ENCODE measurements at places on chromosomes 4 and X.

GRCh38 chr4:154560419-154560801 is 2.4 kb upstream of the FGB start:
- DNase-seq, result no peak

DNA sequence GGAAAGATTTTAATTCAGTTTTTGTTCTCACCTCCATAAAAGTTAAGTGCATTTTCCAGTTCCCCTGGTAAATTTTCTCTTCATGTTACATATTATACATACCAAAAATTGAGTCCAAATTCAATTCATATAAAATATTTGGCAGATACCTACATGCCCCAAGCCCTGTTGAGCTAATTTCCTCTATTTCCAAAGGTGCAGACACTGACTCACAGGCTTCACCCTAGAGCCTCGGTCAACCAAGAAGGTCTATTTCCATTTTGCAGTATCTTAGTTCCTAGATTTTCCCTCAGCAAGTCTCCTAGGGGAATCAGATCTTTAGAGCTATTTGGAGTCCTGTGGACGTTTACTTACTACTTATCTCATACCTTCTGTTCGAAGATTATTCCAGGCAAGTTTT is 174.4 kb downstream of the TSPAN5 start:
- no peak for DNase-seq

GRCh38 chrX:131764216-131764615 is 220.3 kb downstream of the OR13H1 start:
- no peak for DNase-seq

DNA sequence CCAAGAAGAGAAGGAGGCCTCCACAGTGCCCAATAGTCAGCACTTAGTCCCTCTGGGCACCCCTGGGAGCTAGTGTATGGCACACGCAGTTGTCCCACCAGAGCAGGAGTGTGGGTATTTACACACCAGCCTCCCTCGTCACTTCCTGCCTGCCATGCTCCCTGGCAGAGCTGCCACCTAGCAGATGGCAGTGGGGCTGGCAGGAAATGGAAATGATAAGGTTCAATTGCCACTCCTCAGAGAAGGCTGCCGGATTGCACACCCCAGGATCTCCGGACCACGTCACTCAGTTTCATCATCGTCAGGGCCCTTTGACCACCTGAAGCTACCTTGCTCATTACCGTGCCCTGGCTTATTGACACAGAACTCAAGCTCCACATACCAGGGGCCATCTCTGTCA is 173.3 kb upstream of the PSAPL1 start:
- DNase-seq, result no peak

GRCh38 chr4:52576961-52577623 is 82.0 kb downstream of the USP46 start:
- DNase-seq, result no peak

DNA sequence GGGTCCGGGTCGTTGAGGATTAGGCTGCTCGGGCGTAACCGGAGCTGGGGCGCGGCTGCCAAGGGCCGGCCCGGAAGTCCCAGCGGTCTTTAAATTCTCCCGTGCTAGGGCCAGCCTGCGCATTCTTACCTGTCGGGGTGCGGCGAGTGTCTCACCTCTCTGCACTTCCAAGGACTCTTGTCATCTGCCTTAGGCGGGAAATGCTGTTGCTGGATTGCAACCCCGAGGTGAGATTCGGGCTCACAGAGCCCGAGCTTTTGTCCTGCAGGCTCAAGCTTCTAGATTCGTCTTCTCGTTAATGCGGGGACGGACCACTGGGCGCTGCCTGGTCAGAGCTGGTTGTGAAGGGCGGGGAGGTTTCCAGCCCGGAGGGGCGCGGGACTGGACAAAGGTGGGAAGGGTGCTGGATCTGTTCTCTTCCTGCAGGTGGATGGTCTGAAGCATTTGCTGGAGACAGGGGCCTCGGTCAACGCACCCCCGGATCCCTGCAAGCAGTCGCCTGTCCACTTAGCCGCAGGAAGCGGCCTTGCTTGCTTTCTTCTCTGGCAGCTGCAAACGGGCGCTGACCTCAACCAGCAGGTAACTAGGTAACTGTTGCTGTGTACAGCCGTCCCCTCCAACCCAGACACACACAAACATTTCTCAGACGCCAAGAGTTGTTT is at the start of gene ANKRD37:
Gene ANKRD37, plus strand, starts transcription at position 118 of the 662 bp plus-strand sequence. Its CDS starts 83 bp downstream, at position 201.
- no peak for DNase-seq

- no peak for DNase-seq
Measured at GRCh38 chr4:162151850-162152249, 11.9 kb downstream of the FSTL5 start.

- DNase-seq, result no peak
Measured at GRCh38 chr4:38004062-38004461, 43.9 kb downstream of the PTTG2 start.

DNA sequence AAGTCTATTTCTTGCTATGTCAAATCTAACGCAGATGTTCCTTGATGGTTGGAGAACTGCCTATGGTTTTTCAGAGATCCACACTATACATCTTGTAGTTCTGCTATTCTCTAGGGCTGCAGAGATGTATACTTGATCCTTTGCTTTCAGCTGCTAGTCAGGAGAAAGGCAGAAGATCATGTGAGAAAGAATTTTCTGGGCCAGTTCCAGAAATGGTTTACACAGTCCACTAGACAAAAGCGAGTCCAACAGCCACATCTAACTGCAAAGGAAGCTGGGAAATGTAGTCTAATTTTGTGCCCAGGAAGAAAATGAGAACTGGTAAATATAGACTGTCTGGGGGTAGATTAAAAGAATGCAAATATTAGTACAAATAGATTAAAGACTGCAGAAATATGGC is 394.3 kb upstream of the SLIT2 start:
- DNase-seq, result no peak

DNA sequence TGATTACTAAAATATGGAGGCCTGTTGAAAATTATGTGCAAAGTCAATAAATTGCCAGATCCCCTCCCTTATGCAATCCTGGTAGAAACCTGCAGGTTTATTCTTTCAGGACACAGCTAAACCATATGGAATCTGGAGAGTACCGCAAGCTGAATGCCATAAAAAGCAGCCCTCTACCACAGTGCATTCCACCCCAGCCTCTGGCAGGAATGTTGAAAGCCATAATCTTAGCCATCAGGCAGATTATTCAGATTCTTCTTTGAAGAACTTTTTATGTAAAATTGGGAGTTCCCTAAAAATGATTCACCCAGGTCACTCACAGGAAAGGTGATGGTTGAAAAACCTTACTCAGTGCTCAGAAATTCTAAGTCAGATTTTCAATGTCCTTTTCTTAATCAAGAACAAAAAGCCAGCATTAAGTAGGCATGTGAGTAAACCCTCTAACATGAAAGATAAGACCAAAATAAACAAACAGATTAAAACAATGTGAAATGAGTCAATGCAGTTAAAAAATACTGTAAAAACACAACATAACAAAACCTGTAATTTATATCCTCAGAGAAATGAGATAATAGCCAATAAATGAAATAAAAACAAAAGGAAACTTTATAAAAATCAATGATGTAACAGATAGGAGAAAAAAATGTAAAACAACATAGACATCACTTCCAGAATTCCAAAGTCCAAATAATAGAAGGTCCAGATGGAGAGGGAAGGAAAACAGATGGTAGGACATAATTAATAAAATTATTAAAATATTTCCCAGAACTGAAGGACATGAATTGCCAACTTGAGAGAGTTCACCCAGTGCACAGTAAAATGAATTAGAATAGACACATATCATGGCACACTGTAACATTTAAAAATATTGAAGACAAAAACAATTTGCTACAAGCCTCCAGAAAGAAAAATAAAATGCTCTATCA is 226.9 kb downstream of the FSTL5 start:
- DNase-seq, result no peak

DNA sequence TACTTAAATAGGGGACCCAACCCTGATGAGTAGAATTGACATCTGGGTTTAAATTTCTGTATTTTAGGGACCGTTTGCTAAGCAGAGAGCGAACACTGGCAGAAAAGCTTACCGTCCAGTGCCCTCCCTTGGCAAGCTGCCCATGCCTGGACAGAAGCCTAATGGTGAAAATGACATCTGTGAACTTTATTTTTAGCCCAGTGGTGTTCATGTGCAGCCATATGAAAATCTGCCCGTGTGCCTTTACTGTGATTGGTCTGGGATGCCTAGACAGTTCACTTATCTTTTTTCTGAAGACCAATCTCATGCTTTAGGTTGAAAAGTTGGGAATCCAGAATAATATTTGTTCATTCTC is 1.1 kb downstream of the STBD1 start:
- no peak for DNase-seq

DNA sequence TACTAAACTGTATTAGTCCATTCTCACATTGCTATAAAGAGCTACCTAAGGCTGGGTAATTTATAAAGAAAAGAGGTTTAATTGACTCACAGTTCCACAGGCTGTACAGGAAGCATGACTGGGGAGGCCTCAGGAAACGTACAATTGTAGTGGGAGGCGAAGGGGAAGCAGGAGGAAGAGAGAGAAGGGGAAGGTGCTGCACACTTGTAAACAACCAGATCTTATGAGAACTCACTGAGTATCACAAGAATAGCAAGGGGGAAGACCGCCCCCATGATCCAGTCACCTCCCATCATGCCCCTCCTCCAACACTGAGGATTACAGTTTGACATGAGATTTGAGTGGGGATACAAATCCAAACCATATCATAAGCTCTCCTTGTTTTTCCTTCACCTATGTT is 40.9 kb downstream of the RPA4 start:
- no peak for DNase-seq

GRCh38 chrX:37786624-37787422 is 7.0 kb downstream of the CYBB start:
- no peak for DNase-seq

GRCh38 chr4:14110407-14110806 is 482.9 kb upstream of the BOD1L1 start:
- no peak for DNase-seq

- no peak for DNase-seq
Measured at GRCh38 chr4:145042601-145043285, 55.3 kb downstream of the ANAPC10 start.

DNA sequence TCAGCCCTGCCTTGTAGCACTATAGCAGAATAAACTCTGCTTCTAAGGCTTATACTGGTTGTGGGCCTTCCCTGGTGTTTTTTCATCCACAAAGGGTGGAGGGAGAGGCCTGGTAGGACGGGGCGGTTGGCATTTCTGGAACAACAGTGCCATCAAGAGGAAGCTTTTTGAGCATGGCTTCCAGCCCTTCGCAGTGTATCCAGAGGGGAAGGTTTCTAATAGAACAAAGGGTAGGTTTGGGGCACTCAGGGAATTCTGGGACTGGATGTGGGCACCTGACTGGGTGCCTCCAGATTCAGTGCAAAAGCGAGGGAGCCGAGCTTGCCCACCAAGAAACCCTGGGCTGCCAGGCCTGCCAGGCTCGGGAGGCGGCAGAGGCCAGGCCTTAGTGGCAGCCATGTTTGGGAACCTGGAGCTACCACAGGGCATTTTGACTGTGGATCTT is 229.6 kb upstream of the AGTR2 start:
- DNase-seq, result peak; percentile 52

DNA sequence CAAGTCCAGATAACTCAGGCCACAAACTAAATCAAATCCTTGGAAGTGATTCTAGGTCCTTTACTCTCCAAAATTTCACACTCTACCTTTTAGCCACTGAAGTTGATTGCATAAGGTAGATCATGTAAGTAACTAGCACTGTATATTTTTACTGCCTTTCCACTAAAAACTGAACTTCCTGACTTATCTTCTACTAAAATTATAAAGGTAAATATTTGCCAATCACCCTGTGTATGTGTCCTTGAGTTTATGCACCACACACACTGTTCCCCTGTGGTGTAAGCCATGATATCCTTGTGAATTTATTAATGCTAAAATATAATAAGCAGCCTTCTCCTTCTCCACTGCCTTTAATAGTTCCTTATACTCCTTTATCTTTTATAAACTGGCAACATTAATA is 25.6 kb downstream of the RPS6KA6 start:
- no peak for DNase-seq

DNA sequence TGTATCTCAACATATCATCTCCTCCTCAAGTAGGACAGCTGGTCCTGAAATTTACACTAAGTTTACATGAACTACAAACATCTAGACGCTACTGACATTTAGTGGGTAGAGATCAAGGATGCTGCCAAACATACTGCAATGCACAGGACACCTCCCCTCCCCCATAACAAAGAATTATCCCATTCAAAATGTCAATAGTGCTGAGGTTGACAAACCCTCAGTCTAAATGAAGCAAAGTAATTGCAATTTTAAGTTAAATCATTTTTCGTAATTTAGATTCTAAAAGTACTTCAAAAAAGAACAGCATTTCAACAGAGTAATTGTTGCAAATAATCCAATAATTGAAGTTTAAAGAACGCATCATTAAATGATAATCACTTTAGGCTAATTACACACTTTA is 1.2 kb downstream of the PRMT9 start:
- no peak for DNase-seq

DNA sequence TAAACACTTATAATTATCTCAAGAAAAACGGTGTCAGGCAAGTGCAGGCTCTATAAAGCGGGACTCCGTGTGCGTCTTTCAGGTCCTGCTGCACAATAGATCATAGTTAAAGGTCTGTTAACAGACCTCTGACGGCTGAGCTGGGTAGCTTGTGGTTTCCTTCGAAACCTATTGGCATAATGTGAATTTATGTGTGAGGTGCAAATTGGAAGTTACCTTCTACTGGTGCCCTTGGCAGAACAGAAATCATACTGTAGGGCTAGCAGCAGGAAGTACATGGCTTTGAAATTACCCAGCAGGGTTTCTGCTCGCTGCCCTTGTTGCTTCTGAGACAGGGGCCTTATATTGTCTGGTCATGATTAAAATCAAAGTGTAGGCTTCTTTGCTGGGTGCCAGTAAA is 216.4 kb upstream of the HAND2 start:
- no peak for DNase-seq

DNA sequence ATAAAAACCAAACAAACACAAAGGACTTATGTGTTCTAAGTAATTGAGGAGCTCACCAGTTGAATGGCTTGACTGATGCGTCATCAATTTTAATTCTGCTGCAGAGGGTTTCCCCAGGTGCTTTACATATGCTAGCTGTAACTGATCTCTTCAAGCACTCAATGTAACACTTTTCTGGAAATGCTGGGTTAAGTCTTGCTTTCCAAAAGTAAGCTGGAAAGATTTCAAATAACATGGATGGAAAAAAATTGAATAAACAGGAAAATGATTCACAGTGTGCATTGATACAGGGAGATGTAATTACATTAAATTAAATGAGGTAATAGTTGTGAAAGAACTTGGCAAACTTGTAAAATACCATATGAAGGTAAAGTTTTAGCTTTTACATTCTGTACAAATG is 186.7 kb upstream of the WDFY3 start:
- DNase-seq, result no peak

- DNase-seq, result no peak
Measured at GRCh38 chrX:14529290-14529989, at the start of gene GLRA2. Gene GLRA2, plus strand, starts transcription at chrX:14529536. Its CDS starts 522 bp downstream, at chrX:14530058.

- no peak for DNase-seq
Measured at GRCh38 chrX:54238588-54238987, 55.5 kb upstream of the FAM120C start.

GRCh38 chr4:25330335-25330734 is 17.8 kb downstream of the ZCCHC4 start:
- no peak for DNase-seq

- no peak for DNase-seq
Measured at GRCh38 chr4:124658795-124659194, 53.7 kb downstream of the ANKRD50 start.

All from NCI-H187 treated with DMSO at 0.1 percent for 48 hours (cell line).